ENCODE measurements at places on chromosomes 1 and 21. TPM values are rescaled to one million over a fixed set of nuclear protein-coding genes. Genes with fewer than 3 reads are reported as not detected.

Gene RPAP2
- polyA plus RNA-seq: 8.3 TPM

Gene COL16A1
- polyA plus RNA-seq: 166 TPM

Gene TRAF3IP3
- 2.3 TPM for polyA plus RNA-seq

Gene PRRX1
- 10.6 TPM for polyA plus RNA-seq

Gene SPRR2B
- not detected for polyA plus RNA-seq

- no peak for DNase-seq
Observed at GRCh38 chr1:96596226-96596922, 125.2 kb upstream of the PTBP2 start.

- no peak for DNase-seq
Observed at GRCh38 chr1:30407865-30408580, 315.4 kb downstream of the MATN1 start.

GRCh38 chr21:14773777-14774345 is 227.7 kb upstream of the SAMSN1 start:
- no peak for DNase-seq

DNA sequence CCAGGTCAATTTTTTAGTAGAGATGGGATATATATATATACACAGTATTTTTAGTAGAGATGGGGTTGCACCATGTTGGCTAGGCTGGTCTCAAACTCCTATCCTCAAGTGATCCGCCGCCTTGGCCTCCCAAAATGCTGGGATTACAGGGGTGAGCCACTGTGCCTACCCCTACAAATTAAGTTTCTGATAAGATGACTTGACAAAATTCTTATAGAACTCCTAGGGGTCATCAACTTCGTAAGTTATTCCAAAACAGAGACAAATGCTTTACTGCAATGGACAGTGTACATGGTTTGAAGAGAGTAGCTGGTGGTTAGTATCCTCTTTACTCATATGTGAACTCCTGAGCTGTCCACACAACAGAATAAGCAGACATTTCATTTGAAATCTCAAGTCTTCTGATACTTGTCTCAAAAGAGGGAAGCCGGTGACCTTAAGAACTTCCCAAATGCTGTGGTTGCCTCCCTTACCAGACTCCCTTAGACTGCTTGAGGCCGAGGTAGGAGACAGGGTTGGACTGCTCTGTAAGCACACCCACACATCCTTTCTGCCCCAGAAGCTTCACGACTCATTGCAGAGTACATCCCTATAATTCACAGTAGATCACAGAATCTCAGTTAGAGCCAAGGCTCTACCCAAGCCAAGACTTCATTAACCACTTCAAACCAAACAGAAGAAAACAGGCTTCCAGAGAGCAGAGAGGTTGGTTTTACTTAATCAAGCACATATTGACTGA is 244.1 kb upstream of the IRF2BP2 start:
- DNase-seq: no peak

DNA sequence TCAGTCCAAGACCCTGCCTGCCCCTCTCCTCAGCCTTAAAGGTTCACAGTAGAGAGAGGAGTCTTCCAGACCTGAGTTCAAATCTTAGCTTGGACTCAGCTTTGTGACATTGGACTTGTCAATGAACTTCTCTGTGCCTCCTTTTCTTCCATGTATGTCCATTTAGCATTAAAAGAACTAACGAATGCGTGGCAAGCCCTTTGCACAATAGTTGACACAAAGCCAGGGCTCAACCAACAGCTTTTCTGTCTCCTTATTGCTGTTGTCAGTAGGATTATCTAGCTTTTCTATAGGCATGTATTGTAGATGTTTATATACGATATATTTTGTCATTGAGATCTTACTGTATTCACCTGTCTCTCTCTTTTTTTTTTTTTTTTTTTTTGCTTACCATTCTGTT is 450.8 kb downstream of the PTPRU start:
- DNase-seq: no peak

DNA sequence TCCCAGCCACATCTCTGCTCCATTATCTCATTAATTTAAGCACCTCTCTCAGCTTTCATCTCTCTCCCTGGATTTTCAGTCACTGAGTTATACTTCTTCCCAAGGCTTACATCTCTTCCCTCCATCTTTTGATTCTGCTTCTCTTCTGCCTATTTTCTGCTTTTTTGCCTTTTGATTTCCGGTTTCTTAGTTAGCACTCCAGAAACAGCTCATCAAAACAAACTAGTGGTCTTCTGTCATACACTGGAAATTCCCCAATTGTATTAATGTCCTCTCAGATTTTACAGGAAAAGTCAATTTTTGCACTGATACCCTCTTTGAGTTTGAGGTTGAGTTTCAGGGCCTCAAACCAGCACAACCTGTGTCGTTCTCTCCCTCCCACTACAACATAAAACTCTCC is 1.5 kb downstream of the LCE3E start:
- no peak for DNase-seq

GRCh38 chr1:114468047-114468446 is 43.0 kb downstream of the TRIM33 start:
- no peak for DNase-seq

- DNase-seq: no peak
Observed at GRCh38 chr1:202362212-202362611, 13.7 kb downstream of the PPP1R12B start.

- no peak for DNase-seq
Observed at GRCh38 chr1:205792961-205793673, 17.8 kb upstream of the RAB29 start.

- DNase-seq: no peak
Observed at GRCh38 chr1:214471458-214471857, 79.9 kb downstream of the PTPN14 start.
